ENCODE measurements at places on chromosomes 12 and 14.

- DNase-seq: no peak
Observed at GRCh38 chr14:94386085-94387031, 2.0 kb downstream of the SERPINA1 start.

DNA sequence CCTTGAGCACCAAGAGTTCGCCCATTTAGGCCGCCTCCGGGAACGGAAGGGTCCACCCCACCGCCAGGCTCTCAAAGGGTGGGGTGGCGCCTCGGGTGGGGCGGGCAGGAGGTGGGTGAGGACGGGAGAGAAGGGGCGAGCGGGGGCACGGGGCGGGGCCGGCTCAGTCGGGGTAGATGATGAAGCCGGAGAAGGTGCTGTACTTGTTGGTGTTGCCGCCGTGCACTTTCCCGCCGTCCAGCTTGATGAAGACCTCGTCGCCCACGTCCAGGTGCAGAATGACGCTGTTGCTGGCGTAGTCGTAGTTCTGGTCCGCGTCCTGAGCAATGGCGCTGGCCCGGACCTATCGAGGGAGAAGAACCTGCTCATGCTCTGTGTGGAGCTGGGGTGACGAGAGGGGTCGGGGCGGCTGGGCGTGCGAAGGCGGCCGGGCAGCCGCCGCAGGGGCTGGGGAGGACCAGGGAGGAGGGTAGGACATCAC, 4.1 kb downstream of the C1QL4 start:
- no peak for DNase-seq

DNA sequence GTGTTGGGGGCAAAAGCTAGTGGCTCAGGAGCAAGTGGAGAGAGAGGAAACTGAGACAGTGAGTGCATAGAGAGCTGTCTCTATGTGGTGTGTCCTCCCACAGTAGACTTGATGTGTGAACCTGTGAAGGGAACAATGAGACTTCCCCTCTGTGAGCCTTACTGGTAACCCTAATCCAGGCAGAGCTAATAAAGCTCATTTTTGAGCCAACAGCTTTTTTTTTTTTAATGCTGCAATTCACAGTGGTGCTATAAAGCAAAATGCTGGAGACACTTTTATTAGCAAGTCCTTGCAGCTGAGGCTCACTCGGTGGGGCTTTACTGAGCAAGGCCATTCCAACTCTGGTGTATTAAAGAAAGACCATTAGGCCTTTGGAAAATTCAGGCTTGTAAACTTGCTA, 26.9 kb downstream of the FBXW8 start:
- DNase-seq: no peak

GRCh38 chr14:62905566-62905965, 139.7 kb downstream of the KCNH5 start:
- DNase-seq: no peak

GRCh38 chr12:102526656-102527055, 46.3 kb upstream of the IGF1 start:
- DNase-seq: no peak

DNA sequence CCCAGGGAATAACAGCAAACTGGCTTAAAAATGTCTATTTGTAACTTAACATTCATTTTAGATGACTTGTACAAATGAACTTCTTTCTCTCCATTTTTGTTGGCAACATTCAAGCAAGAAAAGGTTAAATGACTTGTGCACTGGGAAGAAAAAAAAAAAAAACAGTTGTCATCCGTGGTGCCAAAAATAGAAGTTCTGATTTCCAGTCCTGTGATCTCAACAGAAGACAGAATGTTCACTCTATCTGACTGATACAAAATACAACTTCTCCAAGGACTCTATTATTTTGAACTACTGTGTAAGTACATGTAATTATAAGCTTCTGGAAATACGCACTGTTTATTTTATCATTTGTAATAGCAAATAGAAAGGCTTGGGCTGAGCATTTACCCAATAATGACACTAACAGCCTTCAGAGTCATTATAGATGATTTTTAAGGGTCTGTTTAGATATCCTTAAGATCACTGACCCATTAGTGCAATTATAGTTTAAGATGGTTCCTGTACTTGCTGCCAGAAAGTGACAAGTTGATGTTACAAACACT, 59.9 kb downstream of the LIN7A start:
- DNase-seq: no peak

DNA sequence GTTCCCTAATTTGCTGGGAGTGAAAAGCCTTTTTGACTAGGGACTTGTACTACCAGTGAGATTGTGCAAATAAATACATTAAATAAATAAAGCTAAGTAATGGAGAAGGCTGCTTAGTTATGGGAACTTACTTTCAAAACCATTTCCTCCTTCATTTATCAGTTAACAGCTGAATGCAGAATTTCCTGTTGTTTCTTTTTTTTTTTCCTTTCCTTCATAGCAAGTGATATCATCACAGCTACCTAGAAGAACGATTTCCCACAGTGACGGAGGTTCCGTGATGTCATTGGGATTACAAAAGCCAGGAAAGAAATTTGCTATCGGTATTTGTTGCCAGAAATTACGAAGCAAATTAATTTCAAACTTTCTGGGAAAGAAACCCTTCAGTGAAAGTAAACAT, 42.1 kb upstream of the SOCS2 start:
- DNase-seq: peak; percentile 11

DNA sequence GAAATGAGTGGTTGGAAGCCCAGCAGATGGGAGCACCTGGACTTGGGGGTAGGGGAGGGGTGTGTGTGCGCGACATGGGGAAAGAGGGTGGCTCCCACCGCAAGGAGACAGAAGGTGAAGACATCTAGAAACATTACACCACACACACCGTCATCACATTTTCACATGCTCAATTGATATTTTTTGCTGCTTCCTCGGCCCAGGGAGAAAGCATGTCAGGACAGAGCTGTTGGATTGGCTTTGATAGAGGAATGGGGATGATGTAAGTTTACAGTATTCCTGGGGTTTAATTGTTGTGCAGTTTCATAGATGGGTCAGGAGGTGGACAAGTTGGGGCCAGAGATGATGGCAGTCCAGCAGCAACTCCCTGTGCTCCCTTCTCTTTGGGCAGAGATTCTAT, 9.2 kb downstream of the GABARAPL1 start:
- DNase-seq: no peak

DNA sequence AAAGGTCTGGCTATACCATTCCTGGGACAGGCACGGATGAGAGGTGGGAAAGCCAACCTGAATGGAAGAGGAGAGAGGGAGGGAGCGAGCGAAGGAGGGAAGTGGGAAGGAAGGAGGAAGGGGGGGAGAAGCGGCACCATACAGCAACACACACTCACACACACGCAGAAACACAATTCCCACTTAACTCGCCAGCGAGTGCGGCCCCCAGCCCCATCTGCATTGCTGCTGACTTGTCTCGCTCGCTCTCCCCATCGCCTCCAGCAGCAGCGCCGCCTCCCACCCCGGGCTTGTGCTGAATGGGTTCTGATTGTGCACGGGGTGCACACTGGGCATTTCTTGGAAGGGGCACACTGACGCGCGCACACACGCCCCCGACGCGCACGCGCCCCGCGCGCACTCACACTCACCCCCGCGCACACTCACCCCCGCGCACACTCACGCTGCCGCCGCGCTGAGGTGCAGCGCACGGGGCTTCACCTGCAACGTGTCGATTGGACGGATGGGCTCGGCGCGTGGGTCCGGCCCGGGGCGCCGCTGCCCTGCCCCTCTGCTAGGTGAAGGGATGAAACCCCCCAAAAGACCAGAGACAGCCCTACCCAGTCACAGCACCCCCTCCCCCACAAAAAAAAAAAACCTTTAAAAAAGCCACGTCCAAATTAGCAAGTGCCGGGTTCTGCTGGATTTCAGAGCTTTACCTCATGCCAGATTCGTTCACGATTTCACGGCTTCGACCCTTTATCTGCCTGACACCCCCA, 685 bp downstream of the GRIN2B start:
- no peak for DNase-seq

- DNase-seq: peak; percentile 69
Observed at GRCh38 chr12:94545935-94546771, 86.5 kb upstream of the CEP83 start.

DNA sequence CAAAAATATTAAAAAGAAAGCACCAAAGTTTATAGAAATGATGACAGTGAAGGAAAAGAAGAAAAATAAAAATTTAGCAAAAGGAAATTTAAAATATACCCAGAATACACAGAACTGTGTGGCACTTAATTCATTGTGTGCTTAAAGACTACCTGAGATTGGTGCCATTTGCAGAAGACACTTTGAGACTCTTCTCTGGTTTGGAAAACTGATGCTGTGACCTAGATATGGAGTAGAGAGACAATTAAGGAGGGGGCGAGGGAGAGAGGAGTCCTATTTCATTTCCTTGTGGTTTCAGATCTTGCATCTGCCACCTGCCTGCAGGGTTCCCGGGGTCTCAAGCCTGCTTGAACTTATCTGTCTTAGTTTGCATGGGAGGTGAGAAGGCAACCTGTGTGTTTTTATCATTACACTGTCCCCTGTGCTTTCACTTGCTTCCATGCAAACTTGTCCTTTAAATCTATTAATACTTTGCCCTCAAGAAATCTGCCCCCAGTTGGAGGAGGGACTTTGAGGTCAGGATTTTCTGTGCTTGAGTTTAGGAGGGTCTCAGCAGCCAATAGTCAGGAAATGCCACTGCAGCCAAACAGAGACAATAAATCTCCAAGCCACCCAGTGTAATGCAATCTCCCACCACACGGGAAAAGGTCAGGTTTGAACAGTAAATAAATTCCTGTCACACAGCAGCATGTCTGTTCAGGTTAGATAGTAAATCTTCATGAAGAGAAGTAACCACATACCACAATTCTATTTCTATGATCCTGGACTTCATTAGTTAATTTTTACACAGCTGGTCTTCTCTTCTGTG, 119.4 kb downstream of the CAND1 start:
- DNase-seq: no peak

GRCh38 chr14:55306938-55307589, 35.8 kb downstream of the FBXO34 start:
- no peak for DNase-seq

GRCh38 chr12:124172636-124173035, 122.3 kb upstream of the RFLNA start:
- DNase-seq: no peak

- DNase-seq: no peak
Observed at GRCh38 chr14:54574528-54574927, 7.6 kb downstream of the SAMD4A start.

DNA sequence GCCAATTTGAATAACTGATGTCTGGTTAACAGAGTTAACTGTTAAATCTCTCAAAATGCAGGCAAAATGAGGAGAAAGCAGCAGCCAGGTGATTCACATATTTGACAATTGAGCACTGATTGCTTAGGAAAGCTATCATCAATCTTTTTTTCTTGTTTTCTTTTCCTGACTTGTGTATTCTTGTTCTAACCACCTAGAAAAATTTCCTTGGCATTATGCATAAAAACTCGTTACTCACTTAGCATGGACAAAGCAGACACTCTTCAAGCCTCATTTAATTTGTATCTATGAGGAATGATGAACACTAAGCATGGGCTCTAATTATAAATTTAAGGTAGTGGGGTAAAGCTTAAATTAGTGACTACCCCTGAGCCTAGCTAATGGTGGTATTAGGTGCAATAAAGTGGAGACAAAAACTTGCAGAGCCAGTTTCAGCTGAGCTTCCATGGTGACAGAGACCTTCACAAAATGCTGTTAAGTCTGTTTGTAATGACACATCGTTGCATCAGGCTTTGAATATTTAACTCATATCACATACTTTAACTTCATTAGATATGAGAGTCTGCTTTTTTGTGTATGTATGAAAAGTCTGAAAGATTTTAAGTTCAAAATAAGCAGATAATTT, 52.0 kb downstream of the RASSF9 start:
- no peak for DNase-seq

DNA sequence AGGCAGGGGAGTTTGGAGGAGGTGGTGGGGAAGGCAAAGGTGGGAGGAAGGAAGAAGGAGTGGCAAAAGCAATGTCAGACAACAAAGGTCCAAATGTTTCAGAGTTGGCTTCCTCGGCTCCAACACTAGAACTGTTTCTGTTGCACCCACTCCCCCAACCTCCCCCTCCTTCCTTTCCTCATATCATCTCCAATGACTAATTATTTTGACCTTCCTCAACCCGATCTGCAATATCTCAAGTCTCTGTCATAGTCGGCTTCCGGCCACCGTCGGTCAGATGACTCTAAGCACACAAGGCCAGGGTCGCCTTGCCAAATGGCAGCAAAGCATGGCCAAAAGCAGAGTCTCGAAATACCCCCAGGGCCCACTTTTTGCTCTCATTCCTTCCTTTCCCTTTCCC, 637.0 kb upstream of the TBX3 start:
- DNase-seq: no peak

DNA sequence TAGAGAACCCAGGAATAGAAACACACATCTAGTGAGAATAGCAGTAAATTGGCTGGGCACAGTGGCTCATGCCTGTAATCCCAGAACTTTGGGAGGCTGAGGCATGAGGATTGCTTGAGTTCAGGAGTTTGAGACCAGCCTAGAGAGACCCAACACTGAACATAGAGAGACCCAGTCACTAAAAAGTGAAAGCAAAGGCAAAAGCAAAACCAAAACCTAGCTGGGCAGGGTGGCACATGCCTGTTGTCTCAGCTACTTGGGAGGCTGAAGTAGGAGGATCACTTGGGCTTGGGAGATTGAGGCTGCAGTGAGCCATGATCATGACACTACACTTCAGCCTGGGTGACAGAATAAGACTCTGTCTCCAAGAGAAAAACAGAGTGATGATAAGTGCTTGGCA, 37.5 kb upstream of the MIS18BP1 start:
- DNase-seq: no peak

DNA sequence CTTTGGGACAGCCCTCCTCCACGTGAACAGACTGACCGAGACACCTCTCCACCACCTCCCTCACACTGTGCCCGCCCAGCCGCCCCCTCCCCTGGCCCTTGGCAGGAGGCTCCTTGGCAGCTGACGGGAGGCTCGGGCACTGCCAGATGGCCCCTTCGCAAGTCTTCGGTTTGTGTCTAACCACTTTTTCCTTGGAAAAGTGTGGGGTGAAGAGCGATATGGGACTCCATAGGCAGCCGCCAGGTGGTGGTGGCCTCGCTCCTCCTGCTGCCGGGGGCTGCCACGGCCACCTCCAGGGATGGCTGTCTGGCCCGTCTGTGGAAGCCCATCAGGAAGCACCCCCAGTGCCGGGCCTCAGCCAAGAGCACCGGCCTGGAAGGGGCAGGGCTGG, 58.7 kb downstream of the LRCOL1 start:
- DNase-seq: no peak

GRCh38 chr12:50185970-50186663, 18.9 kb upstream of the CERS5 start:
- DNase-seq: no peak

- no peak for DNase-seq
Observed at GRCh38 chr14:85579942-85580341, 50.0 kb downstream of the FLRT2 start.

Data from inflammatory macrophage (primary cell).